ENCODE measurements at places on chromosomes 16 and 17.

GRCh38 chr17:13939222-13939621 is 130.1 kb upstream of the COX10 start:
- no peak for DNase-seq

- DNase-seq, result no peak
These were observed 5.1 kb downstream of the UBN1 start for GRCh38 chr16:4852221-4852872.

DNA sequence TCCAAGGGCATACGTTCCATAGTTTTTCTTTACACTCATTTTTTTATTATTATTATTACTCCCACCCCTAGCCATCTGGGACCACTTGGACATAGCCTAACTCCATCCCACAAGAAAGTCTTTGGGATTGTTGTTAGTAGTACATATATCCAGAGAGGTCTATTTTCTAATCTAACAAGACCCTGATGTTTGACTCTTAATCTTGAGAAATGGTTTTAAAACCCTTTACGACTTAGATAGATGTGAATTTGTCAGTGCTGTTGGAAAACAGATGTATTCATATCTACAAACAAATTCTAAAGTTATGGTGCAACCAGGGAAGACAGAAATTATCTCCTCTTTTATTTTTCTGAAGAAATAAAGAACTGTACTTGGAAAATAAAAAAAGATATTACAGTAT is 197.8 kb downstream of the CDH11 start:
- no peak for DNase-seq

DNA sequence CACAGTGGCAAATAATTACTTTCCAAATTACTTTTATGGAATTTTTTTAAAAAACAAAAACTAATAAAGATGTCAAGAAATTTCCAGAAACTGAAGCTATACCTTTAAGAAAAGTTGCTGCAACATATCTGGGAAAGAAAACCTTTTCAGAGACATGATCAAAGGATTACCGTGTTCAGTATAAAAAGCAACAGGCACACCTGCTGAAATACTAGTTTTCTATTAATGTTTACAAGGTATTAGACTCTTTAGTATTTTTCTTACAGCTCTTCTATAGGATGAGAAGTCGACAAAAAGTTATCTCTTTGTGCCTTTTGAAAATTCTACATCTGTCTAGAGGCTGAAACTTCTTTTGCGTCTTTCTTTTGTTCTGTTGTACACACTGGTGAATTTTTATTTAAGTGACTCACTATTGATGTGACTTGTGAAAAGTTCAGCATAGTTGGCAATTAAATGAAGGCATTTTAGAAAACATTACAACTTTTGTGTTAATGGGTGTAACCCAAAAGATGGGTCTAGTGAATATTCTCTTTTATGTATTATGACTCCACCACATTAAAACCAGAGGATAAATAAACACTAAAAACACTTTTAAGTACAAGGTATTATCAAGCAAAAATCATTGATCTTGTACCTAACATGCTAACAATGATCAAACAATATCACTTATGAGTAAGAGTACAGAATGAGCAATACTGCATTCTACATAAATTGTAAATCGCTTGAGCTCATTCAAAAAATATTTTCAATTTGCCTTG is 23.8 kb downstream of the NACA2 start:
- DNase-seq, result no peak

DNA sequence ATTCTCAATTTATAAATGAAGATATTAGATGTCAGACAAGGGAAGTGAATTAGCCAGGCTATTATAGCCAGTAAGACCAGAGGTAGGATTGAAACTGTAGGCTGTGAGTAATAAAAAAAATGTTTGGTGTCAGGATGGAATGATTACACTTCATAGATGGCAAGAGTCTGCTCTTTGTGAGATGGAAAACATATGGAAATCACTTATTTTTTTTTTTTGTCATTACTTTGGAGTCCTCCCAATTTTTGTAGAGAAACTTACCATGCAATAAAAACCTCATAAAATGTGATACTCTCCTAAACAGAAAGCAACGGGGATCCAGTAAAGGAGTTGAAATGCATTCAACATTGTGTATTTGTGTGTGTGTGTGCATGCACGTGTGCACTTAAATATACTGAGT is 532.7 kb upstream of the CDH8 start:
- no peak for DNase-seq

- no peak for DNase-seq
These were observed 26.4 kb downstream of the C17orf100 start for GRCh38 chr17:6677946-6678345.

DNA sequence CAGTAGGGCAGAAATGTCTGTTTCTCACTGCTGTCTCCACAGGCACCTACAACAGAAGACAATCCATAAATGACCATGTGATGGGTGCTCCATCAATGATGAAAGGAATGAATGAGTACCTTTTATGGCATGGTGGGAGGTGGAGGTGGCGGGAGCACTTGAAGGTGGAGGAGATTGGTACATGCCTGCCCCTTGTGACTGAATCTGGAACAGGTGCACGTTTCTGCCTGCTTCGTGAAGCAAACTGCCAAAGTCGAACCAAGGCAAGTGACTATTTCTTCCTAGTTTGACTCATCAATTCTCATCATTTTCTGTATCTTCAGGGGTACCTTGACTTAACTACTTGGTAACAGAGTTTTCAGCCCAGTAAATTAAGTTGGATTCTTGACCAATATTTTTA is 25.4 kb downstream of the CDRT15 start:
- DNase-seq, result no peak
